ENCODE measurements at places on chromosomes 13 and 19.

GRCh38 chr13:112177450-112178288 is 110.7 kb downstream of the SOX1 start:
- peak; percentile 21 for DNase-seq

DNA sequence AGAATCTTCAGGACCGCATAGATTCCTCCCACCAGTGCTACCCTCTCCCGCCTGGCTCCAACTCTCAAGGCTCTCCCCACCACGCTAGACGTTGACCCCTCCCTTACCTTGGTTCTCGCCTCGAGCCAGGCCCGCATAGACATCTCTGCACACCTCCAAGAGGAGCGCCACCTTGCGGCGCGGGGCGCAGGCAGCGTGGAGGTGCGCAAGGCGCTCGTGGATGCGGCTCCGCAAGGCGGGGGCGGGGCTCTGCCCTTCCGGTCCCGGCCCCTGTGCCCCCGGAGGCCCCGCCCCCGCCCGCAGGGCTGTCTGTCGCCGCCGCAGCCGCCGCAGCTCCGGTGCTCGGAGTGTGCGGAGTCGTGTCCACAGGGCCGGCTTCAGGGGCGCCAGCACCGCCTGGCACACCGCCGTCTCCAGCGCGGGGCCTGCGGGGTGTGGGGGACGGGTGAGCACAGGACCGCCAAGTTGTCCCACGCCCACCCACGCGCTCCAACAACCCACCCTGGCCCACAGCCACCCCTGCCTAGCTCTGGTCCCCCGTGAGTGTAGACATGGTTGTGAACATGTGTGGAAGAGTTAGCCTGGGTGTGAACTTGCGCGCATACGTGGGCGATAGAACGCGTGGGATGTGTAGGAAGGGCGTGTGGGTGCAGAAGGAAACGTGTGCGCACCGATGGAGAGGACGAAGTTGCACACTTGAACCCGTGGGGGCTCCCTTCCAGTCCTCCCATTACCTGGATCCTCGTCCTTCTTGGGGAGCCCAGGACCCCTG is 8.1 kb downstream of the RINL start:
- DNase-seq: no peak

- no peak for DNase-seq
These were observed 20.5 kb upstream of the NEK3 start for GRCh38 chr13:52179925-52180324.

DNA sequence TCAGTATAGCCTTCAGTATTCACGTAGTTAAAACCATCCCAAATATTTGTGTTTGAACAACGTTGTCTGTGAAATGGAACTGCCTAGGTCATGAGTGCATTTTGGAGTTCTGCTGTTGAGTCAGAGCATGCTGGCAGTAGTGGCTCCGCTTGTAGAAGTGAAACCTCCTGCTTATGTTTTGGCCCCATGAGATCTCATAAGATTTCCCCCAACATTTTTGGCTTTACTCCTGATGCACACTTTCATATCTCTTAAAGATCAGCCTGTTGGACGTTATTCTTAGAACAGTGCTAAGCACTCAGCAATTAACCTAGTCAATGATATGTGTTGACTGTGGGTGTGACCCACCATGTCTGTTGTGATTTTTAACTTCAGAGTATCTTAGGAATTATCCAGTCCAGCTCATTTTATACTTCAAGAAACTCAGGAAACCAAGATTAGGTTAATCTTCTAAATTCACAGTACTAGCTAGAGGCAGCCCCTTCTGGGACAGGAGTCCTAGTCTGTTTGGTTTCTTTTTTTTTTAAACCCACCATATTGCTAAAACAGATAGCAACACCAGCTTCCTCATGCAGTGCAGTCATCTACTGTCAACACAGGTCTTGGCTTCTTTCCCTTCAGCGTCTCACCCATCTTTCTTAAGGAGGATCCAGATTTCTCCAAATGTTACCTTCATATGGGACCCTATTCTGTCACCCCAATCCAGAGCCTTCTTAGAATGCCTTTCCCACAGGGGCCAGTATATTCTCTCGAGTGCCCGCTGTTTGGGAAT is 26.2 kb downstream of the RAP2A start:
- no peak for DNase-seq

DNA sequence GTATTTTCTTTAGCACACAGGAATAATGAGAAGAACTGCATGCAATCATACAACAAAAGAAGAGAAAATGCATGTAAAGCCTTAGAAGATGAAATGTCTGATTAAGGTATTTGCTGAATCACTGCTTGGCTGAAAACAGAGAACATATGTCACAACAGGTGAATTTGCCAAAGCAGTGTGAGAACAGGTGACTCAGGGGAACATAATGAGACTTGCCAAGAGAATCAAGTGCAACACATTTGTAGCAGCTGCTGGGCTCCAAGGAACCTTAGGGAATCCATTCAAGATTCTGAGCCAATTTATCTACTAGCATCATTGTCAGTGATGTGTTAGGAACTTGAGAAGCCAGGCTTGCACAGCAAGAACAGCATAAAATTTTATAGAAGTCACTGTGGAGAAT is 273.1 kb downstream of the PCDH20 start:
- no peak for DNase-seq

DNA sequence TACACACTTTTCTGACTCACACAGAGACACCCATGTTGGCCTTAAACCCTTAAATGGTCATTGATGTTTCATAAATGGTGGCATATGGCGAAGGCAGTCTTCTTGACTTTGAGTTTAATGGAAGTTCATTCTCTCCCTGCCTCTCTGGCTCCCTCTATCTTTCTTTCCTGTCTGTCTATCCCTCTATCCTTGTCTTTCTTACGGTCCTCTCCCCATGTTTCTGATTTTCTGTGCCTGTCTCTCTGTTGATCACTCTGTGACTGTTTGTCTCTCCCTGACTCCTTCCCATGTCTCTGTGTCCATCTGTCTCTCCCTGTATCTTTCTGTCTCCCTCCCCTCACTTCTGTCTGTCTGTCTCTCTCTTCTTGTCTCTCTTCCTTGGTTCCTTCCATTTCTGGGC is 43.2 kb upstream of the SHKBP1 start:
- DNase-seq: no peak

DNA sequence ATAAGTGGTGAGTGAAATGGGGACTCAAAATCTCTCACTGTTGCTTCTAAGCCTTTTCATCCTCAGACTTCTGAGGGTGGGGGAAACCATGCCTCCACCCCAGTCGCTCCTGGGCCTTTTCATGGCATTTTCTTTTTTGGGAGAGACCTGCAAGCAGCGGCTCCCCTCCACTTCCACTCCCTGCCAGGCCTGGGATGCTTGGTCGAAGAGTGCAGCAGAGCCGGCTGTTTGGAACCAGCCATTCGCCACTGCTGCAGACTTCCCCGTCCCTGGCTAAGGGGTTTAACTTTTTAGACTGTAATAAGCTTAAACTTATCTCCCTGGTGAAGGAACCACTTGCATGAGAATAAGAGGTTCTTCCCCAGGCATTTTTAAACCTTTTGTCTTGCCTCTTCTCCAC is 617.2 kb downstream of the PCDH9 start:
- no peak for DNase-seq

GRCh38 chr13:102517959-102518358 is 78.8 kb upstream of the TPP2 start:
- DNase-seq: no peak

DNA sequence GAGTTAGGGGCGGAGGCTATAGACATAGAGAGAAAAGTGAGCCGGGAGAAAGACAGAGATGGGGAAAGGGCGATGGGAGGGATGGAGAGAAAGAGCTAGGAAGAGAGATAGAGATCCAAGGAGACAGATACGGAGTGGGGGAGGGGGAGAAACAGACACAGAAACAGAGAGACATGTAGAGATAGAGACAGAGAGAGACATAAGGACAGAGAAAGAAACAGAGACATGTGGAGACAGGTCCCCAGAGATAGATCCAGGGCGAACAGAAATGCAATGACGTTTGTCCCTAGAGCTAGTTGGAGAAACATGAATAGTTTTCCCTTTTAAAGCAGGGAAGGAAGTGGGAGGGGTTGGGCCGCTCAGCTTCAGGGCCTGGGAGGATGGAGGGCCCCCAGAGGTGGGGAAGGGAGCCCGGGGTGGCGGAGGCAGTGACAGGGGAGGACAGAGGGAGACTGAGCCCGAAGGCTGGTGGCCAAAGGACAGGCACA is 4.6 kb downstream of the PPP1R14A start:
- DNase-seq: no peak

- DNase-seq: no peak
These were observed 8.4 kb upstream of the ZNF554 start for GRCh38 chr19:2811221-2811722.

DNA sequence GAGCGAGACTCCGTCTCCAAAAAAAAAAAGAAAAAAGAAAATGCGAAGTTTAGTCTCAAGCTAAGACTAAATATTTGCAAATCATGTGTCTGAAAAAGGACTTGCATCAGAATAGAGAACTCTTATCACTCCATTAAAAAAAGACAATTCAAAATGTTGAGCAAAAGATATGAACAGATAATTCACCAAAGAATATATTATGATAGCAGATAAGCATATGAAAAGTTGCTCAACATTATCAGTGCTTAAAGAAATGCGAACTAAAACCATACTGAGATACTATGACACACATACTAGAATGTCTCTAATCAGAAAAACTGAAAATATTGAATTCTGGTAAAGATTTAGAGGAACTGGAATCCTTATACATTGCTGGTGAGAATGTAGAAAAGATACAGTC is 38.7 kb upstream of the SACS start:
- no peak for DNase-seq

DNA sequence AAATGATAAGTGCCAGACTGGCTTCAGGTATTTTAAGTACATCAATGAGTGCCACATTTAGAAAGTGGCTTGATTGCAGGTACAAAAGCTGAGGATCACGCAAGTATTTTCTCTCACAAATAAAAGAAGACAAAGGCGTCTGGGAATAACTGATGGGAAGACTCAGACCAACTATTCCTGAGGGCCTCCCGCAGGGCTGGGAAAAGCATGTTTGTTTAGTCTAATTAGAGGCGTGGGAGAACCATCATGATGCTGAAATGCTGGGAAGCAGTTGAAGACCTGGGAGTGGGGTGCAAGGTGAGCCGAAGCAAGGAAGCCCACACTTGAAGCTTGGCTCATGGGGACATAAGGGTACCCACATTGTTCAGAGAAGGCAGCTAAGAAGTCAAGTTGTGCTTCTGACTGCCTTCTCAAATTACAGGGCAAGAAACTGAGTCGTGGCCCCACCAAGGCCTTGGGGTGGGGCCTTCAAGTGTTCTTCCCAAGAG is 536.0 kb downstream of the MYO16 start:
- no peak for DNase-seq

DNA sequence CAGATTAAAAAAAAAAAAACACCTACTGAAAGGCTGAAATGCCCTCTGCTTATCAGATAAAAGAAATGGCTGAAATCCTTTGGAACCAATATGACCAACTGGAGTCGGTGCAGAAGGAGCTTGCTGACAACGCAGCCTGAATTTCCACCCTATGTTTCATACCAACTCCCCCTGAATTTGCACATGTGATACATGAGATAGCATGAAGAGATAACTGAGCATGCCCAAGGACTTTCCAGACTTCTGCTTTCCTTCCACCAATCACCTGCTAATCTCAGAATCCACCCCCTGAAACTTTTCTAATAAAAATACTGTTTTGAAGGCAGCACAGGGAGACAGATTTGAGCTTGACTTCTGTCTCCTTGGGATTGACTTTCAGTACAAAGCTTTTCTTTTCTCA is 32.2 kb upstream of the WDFY2 start:
- no peak for DNase-seq

- peak; percentile 67 for DNase-seq
These were observed 12.7 kb upstream of the PSMD8 start for GRCh38 chr19:38361633-38362075.

- DNase-seq: no peak
These were observed 226.6 kb downstream of the PCCA start for GRCh38 chr13:100315522-100315921.

DNA sequence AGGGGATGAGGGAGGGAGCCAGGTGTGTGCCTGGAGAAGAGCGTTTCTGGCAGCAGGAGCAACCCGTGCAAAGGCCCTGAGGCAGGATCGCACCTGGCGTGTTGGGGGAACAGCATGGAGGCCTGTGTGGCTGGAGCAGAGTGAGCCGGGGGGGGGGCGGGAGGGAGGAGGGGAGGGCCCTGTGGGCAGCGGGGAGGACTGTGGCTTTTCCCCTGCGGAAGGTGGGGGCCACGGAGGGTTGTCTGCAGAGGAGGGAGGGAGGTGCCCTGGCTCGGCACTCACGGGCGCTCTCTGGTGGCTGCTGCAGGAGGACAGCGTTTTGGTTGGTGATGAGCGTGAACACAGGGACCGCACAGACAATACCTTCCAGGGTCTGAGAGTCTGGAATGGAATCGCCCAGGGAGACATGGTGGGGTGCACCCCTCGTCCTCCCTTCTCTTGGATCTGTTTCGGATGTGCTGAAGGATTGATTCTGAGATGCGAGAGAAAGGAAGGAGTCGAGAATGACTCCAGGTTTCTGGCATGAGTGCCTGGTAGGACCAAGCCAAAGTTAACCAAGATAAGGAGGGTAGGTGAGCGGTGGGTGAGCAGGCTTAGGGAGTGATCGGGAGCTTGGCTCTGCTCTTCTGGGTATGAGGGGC is 6.5 kb downstream of the RAB11B start:
- DNase-seq: no peak

- no peak for DNase-seq
These were observed 48.6 kb downstream of the FAM124A start for GRCh38 chr13:51270623-51271415.

DNA sequence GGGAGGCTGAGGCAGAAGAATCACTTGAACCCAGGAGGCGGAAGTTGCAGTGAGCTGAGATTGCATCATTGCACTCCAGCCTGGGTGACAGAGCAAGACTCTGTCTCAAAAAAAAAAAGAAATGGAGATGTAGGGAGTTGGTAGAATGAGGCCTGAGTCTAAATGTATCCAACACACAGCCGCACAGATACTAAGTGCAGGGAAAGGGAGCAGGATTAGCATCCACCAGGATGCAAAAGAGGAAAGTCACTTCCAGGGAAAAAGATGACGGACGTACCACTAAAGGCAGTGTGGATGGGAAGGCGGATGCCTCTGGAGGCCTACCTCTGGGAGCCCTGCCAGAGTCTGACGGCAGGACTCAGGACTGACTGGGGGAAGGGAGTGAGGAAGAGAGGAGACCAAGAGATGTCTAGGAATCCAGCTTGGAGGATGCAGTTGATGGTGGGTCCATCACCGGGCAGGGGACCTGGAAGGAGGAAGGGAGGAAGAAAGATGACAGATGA is 6.8 kb downstream of the FAM98C start:
- DNase-seq: no peak

- DNase-seq: no peak
These were observed 22.1 kb downstream of the CACNA1A start for GRCh38 chr19:13484166-13484565.
